EL (cell line): ENCODE measurements at places on chromosomes 6 and 20.

- DNase-seq = peak; percentile 80
These were observed 20.5 kb downstream of the LAMA4 start for GRCh38 chr6:112233847-112234246.

DNA sequence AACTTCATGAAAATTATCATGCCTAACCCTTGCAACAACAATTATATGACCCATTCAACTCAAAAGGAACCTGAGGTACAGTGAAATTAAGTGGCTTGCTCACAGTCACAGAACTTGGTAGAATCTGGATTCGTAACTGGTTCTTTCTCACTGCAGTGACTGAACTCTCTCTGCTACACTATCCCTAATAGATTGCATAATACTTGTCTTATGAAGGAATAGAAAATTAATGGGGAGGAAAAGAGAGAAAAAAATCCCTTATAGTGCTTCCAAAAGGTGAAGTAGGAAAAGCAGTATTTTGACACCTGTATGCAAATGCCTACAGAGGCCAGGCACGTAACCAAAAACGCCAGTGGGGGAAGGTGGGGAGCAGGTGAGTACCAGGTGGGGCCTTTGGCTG is 186.6 kb downstream of the LY86 start:
- DNase-seq = no peak

- DNase-seq = no peak
These were observed 208.6 kb upstream of the AGPAT4 start for GRCh38 chr6:161482517-161482858.

DNA sequence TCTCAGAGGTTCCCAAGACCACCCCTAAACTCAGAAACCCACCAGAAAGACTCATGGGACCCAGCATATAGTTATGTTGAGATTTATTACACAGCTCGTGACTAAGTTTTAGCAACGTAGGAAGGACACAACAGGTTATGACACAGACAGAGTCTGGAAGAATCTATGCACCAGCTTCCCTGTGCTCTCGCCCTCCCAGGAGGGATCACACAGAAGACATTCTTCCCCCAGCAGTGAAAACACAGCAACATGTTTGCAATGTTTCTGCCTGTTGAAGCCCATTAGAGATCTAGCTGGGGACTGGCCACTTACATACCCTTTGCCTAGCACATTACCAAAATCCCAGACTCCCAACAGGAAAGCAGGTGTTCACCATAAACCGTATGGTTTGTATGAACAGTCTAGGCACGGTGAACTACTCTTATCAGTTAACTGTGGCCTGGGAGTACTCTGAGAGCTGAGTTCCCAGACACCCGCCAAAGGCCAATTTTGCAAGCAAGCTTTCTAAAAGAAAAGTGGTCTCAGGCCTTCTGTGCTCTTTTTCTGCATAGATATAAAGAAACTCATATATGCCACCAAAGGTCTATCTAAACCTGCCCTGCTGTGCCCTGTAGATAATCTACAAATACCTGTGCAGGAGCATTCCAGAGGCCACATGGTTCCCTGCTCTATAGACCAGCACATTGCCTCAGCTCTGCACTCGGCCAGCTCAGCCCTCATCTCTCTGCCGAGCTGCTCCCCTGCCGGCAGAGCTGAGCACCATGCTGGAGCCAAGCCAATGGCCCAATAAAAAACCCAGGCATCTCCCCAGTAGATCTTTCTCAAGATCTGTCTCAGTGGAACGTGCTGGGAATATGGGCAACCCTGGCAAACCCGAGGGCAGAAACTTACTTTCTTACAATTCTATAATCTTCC is 69.6 kb upstream of the SMIM28 start:
- DNase-seq = peak; percentile 55

DNA sequence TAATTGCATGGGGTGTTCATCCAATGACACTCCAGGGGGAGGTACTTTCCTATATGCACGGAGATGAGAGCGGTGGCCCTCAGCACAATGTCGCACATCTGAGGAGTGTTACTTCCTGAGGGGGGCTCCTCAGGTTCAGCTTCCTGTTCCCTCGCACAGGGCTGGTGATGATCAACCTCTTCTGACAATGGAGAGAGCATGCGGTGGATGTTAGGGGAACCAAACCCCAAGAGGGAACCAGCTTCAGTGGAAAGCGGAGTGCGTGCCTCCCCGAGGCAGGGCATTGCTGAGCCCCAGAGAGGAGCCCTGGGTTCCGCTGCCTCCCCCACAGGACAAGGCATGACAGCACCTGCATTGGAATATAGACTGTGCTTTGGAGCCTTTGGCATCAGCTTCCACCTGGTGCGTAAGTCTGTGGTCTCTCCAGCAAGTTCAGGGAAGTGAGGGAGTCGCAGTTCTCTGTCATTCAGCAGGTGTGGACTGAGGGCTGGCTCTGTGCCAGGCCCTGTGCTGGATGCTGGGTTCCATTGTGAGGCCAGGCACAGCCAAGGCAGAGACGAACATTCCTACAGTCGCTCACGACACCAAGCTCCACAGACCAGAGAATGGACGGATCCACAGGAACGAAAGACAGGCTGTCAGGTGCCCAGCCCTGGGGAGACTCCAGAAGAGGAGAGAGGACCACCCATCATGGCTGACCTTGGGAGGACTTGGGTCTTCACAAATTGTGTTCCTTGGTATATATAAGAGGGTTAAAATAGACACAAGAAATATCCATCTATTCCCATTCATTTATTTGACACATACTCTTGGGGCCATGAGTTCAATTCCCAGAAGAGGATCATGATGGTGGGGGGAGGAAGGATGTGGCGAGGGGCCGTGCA is 3.9 kb upstream of the ZNF831 start:
- DNase-seq = no peak

DNA sequence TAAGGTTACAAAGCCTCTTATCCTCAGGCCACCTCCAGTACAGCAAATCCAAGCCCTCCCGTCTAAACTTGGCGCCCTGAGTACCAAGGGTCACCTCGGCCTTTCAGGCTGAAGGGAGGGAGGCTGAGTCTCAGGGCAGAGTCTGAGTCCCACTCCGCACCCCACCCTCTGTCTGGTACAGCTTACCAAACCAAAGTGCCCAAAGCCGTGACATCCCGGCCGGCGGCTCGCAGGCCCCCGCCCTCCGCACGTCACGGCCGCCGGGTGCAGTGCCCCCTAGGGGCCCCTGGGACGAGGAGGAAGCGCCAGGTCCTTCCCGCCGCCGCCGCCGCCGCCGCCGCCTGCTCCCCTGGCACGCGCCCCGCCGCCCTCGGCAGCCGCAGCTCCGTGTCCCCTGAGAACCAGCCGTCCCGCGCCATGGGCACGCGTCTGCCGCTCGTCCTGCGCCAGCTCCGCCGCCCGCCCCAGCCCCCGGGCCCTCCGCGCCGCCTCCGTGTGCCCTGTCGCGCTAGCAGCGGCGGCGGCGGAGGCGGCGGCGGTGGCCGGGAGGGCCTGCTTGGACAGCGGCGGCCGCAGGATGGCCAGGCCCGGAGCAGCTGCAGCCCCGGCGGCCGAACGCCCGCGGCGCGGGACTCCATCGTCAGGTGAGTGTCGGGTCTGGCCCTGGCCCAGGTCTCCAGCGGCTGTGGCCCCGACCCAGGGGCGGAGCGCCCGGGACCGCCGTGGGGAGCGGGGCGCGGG is at the start of gene MTHFD1L:
Gene MTHFD1L, plus strand, starts transcription at position 297 of the 741 bp plus-strand sequence. Its CDS starts 121 bp downstream, at position 418.
- peak; percentile 88 for DNase-seq

- DNase-seq = no peak
These were observed 565 bp downstream of the QKI start for GRCh38 chr6:163414946-163415619.

- DNase-seq = peak; percentile 52
These were observed 16.1 kb downstream of the PPIL1 start for GRCh38 chr6:36858407-36858981.

DNA sequence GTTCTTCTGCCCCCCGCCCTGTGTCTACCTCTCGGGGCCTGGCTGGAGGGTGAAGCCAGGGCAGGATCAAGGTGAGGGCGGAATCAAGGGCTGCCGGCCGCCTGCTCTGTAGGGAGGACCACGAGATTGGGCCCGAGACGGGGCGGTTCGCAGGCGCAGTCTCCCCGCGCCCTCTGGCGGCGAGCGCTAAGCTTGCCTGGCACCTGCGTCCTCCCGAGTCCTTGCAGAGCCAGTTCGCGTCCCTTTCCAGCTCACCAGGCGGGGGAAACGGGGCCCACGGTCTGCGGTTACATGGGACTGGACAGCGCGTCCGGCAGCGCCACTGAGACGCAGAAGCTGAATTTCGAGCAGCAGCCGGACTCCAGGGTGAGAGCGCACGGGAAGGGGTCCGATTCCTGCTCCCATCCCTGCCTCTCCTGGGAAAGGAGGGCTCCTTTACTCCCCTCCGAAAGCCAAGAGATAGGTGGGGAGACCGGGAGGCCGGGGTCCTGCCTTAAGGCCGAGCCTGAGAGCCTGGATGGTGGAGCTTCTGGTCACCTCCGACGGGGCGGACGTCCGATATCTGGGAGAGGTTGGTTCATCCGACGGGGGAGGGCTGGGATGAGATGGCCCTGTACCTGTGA is 3.6 kb upstream of the MATN4 start:
- DNase-seq = peak; percentile 65

DNA sequence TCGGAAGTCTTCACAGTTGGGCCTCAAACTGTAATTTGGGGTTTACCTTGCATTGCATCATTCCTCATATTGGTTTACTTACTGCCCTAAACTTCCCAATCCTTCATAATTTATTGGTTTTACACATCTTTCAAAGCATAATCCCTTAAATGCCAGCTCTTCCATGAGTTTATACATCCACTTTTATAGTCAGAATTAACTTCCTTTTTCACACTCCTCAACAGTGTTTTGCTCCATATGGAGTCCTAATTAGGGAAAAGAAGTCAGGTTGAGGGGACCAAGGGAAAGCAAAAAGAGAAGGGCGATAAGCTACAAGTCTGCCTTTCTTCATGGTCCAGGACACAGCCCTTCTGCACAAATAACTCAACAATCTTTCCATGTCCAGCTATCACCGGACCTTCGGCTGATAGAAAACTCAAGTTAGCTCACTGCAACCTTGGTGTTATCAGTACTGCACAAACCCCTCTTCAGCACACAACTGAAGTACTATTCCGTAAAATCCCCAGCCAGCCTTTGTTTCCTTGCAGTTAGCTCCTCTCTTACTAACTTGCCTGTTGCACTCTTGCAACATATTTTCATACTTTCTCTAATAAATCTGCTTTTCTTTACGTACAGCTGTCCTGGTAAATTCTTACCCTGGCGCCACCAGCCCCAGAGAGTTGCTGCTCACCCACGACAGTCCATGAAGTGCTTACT is 2.0 kb downstream of the EEF1E1 start:
- no peak for DNase-seq
